Astrocyte of the hippocampus (primary cell): ENCODE measurements at places on chromosomes 13 and 19.
A peak's percentile ranks its signal among the peaks of the same experiment; 100 is the strongest.

DNA sequence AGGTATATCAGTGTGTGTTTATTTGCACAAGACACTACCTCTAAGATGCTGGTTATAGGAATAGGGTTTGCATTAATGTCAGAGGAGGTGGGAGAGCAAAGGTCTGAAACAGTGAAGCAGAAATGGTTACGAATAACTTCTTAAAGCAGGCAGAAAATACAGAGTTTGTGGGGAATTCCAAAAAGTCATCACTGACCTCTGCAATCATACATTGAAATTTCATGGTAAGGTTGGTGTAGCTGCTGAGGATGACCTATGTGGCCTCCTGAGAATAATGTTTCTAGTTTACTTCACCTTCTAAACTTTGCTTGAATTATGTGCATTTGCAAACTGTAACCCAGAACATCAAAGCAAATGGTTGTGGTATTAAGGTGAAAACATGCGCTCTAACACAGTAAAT, 280.1 kb downstream of the PCDH20 start:
- no peak for DNase-seq

GRCh38 chr13:35978607-35979316, 152.4 kb downstream of the DCLK1 start:
- peak; percentile 86 for DNase-seq

GRCh38 chr13:99228737-99229691, 28.4 kb downstream of the UBAC2 start:
- peak; percentile 86 for DNase-seq

DNA sequence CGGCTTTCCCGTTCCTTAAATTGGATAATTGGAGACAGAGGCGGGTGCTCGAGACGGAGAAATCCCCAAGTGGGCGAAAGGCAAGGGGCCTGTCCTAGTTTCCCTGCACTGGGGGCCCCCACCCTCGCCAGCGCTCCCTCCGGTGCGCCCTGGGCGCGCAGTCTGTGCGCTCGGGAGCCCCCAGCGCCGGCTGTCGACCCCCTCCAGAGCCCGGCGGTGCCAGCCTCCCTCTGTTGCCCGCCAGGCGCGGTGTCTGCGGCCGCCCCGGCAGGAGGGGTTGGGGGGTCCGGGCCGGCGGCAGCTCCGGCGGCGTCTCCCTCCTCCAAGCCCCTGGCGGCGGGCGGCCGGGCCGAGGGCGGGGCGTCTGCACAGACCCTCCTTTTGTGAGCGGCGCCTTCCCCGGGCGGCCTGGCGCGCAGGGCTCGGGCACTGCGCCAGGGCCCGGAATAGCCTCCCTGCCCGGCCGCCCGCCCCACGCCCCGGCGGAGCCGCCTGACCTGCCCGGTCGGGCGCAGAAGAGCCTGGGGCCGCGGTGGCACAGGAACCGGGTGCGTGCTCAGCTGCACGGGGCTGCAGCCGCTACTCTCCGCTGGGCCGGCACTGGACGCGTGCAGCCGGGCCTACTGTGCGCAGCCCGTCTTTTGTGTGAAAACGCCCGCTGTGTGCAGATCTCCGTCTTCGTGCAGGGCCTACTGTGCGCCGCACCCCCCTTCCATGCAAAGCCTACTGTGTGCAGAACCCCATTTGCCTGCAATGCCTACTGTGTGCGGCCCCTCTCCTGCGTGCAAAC, 13.2 kb downstream of the GADD45B start:
- peak; percentile 89 for DNase-seq

- DNase-seq, result peak; percentile 94
Measured at GRCh38 chr19:51690454-51691073, 2.6 kb upstream of the SPACA6 start.

GRCh38 chr13:112032186-112032993, 34.6 kb upstream of the SOX1 start:
- peak; percentile 60 for DNase-seq

GRCh38 chr13:45122941-45123340, 2.6 kb downstream of the GTF2F2 start:
- no peak for DNase-seq

DNA sequence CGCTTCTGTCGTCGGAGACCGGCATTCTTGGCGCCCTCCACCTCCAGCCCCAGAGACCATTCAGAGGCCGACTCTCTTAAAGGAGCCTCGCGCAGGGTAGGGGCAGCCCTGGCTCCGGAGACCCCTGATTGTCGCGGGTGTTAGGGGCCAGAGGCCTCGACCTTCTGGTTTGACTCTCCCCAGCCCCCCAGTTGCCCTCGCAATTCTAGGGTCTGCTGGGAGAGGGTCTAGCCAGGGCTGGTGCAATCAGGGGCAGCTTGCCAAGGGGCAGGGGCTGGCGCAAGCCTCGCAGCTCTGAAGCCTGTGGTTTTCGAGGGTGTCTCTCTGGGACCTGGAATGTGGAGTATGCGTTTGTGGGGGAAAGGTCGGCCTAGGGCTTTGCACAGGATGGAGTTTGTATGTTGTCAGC, 1.6 kb upstream of the SLC7A10 start:
- DNase-seq, result peak; percentile 77

- no peak for DNase-seq
Measured at GRCh38 chr19:32202244-32202643, 143.2 kb upstream of the ZNF507 start.

DNA sequence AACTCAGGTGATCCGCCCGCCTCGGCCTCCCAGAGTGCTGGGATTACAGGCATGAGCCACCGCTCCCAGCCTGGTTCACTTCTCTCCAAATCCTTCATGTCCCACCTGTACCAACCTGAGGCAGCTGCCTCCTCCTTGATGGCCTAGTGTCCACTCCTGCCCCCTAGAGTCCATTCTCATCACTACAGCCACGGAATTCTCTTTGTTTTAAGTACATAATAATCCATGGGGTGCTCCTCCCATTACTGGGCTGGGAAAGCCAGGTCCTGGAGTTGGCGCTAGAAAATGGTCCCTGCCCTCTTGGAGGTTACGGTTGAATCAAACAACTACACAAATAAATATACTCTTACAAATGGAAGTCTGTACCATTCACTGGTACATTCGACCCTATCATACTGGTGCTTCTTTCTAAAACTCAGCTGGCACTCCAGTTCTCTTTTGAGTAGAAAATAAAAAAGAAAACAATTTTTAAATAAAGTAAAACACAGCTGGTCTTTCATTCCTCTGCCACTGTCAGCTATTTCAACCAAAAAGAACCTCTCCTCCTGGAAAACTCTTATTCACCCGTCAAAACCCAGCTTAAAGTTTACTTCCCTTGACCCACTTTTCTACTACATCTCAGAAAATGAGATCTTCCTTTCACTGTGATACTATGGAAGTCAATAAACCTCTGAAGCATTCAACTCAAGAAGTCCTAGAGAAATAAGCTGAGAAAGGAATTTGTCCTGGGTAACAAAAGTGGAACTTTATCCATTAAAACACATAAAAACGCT, 22.4 kb upstream of the ARHGEF18 start:
- no peak for DNase-seq

GRCh38 chr13:45851956-45852355, 403 bp upstream of the SIAH3 start:
- DNase-seq, result no peak

DNA sequence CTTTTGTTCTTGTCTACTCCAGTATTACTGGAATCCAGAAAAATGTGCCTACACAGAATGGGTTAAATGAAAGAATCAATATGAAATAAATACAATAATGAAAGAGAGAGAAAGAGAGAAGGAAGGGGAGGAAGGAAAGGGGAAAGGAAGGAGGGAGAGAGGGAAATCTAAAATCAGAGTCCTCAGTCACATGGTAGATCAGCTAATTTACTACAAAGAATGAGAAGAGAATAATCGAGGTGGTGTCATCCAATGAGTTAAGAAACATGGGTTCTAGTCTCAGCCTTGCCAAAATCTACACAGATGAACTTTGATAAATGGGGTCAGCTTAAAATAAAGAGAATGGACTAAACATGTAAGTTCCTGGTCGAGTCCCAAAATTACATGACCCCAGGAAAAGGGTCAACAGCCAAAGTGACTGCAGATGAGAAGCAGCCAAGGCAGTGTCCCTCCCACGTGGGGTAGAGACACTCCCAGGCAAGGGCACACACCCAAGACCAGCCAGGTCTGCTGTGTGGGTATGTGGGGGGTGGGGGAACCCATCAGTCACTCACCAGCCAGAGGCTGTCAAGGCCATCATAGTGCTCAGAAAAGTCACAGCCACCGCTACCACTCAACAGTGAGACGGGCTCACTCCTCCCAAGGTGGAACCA, 103.6 kb downstream of the STK24 start:
- no peak for DNase-seq

DNA sequence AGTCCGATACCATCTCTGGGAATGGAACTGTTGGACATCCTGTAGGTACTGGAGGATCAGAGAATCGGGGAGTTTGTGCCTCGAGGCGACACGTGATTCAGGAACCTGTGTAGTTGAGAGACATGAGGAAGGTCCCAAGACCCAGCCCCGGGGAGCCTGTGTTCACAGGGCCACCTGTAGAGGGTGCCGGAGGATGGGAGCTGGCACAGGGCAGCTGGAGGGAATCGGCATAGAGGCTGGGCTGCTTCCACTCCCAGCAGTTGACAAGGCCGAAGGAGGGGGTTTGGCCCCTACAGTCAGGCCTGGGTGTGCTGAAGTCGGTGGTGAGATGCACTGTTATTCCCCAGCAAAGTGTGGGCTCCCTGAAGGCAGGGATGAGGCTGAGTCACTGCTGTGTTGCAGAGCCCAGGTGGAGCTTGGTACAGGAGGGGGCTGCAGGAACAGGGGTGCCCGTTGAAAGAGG, 2.5 kb upstream of the ISYNA1 start:
- no peak for DNase-seq

- DNase-seq, result no peak
Measured at GRCh38 chr19:49801401-49801888, 11.6 kb downstream of the FUZ start.

DNA sequence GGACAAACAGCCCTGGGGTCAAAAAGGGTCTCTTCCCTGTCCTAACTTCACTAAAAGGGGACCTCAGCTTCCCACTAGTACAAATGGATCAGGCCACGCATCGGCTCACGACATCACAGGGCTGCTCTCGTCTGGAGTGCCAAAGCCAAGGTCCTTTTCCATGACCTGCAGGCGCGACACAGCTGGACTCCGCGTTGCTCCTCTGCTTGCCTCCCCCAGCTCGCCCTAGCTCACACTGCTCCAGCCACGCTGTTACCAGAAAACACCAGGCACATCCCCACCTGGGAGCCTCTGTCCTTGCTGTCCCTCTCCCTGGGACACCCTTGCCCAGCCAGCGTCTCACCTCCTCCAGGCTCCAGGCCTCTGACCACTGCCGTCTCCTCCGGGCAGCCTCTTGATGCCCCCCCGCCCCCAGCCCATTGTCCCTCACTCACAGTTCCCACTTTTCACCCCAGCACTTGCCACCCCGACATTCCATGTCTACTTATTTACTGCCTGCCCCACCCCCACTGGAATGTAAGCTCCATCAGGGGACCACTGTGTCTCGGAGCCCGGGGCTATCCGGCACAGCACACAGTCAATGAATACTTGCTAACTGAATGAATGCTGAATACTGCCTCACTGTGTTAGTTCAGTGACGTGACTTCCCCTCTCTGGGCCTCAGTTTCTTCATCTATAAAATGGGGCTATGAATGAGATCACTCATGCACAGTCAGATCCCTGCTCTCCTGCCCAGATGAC, 20.7 kb downstream of the AKT2 start:
- no peak for DNase-seq
